ENCODE measurements at places on chromosomes 6 and 20.

GRCh38 chr6:55953335-55953734 is 77.9 kb upstream of the BMP5 start:
- DNase-seq = no peak

- DNase-seq = no peak
Observed at GRCh38 chr20:37816726-37817125, 86.2 kb upstream of the VSTM2L start.

- DNase-seq = no peak
Observed at GRCh38 chr6:125094563-125094962, 59.0 kb upstream of the TPD52L1 start.

- DNase-seq = no peak
Observed at GRCh38 chr6:138405816-138406413, 1.9 kb downstream of the HEBP2 start.
